ENCODE measurements at places on chromosomes 5 and 9.

- no peak for DNase-seq
Measured at GRCh38 chr5:39750661-39751060, 325.9 kb upstream of the DAB2 start.

GRCh38 chr9:128243215-128244018, 32.4 kb downstream of the GOLGA2 start:
- no peak for DNase-seq

DNA sequence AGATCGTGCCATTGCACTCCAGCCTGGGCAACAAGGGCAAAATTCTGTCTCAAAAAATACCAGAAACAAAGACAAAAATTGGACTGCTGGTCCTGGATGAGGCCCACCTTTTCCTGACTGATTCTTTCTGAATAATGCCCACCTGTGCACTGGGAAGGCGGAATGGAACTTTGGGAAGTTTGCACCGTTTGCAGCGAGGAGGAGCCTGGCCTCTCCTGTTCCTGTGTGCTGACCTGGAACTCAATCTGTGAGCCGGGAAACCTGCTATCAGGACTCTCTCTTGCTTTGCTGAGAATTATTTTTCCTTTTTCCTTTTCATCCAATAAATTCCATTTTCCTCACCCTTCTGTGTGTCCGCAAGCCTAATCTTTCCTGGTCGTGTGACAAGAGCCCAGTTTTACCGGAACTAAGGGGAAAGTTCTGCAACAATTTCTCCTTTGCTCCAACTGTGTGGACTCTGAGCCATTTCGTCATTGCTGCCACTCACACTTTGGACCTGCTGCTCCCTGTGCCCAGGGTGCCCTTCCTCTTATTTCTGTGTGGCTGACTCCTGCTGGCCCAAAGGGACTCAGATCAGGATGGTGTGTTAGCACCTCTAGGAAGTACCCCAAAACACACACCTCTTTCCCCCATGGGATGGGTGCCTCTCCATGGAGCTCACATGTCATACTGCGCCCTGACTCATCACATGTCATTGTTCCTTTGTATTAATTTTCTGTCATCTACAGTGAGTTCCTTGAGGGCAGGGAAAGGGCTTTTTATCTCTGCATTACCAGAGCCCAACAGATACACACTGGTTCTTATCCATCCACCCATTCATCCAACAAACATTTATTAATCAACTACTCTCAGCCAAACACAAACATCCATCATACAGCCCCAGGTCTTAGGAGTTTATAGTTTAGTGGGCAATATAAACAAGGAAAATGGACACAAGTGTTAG, 4.7 kb upstream of the GLRX start:
- DNase-seq, result no peak

GRCh38 chr5:13664377-13664776, 280.1 kb downstream of the DNAH5 start:
- DNase-seq, result no peak

DNA sequence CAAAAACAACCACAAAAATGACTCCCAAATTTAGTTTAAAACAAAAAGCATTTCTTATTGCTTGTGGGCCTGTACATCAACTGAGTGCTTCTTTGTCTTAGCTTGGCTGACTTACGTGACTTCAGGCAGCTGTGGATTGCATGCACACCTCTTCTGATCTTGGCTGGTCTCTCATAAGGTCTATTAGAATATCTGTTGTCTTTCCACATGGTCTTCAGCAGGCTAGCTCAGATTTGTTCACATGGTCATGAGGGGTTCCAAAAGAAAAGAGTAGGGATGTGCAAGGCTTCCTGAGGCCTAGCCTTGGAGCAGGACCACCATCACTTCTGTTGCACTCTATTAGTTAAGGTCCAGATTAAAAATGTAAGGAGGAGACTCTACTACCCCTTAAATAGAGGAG, 120.1 kb downstream of the LRRC70 start:
- no peak for DNase-seq

DNA sequence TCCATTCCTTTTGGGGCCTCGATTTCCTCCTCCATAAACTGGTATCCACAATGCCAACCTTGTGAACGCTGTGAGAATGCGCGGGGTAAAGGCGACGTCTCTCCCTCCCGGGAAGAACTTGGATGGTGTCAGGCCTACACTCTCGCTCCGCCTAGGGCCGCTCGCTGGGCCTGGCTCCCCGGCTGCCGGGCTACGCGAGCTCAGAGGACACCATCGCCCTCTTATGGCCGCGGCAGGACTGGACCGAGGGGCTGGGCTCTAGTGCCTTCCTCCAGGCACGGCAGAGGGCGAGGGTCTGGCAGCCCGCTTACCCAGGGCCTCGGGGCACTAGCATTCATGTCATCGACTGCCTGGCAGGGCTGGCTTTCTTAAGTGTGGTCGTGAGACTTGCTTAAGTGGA, 1.3 kb upstream of the EXOSC2 start:
- no peak for DNase-seq

GRCh38 chr5:68375540-68375939, 160.0 kb downstream of the PIK3R1 start:
- no peak for DNase-seq

DNA sequence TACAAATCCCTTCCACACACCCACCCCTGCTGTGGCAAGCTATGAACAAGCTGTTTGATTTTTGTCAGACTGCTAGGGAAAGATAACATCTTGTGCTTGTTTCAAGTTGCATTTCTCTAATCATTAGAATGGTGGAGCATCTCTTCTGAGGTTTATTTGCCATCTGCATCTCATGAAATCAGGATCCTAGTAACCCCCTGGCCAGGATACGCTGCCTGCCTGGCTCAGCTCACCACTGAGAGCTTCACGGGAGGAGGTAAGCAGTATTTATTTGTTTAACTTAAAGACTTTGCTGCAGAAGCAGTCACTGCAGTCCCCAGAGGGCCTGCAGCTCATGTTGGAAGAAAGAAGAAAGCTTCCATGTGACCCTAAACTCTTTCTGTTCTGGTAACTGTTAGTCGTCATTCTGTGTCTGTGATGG, 83.3 kb upstream of the CXCL14 start:
- no peak for DNase-seq

DNA sequence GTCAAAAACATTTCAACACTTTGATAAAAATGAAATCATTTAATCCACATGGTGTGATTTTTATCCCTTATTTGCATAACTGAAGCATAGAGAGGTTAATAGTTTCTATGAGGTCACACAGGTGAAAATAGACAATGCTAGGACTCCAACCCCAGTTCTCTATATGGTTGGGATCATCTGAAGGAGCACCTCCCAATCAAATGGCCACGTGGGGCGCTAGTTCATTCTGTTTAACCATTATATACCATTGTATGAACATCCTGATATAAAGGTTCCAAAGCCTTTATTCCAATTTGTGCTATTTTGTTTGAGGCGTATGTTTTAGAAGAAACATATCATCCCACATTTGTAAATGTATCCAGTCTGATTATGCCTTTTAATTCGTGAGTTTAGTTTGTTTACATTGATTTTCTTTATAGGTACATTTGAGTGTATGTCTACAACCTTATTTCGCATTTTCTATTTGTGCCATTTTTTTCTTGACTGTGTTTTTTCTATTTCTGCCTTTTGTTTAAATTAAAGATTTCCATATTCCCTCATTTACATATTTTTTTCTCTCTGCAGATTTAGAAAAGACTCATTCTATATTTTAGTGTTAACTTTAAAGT, 1092.0 kb downstream of the MAT2B start:
- DNase-seq, result peak; percentile 68

DNA sequence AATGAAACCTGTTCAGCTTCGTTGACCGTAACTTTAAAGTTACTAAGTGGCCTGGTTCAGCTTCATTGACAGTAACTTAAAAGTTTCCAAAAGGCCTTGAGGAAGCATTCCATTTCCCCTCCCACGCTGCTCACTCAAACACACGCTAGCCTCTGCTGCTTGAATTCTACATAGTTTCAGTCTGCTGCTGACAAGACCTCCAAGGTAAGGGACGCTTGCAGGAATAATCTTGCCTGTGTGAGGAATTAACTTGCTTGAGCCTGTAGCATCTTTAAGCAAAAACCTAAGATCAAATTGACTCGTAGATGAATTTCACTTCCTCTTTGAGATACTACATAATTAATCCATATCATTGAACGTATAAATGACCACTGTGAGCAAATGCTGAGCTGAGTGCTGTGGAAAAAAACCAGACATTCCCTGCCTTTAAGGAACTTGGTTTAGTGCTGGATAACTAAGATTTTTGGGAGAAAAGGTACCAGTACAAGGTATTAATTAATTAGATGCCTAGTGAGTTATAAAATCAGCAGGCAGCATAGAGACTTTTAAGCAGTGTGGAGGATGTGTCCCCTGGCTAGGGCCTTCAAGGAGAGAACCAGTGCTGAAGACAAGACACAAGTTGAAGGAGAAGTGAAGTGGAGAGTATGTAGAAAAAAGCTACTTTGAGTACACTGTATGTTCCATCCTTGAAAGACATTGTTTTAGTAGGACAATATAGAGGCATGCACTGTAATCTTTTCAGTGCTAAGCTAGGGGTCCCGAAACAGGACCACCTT, 39.2 kb downstream of the GRAMD2B start:
- peak; percentile 77 for DNase-seq

- no peak for DNase-seq
Measured at GRCh38 chr9:137237759-137238726, 3.0 kb upstream of the TUBB4B start.

- no peak for DNase-seq
Measured at GRCh38 chr9:130358928-130359327, 85.8 kb upstream of the ASS1 start.

DNA sequence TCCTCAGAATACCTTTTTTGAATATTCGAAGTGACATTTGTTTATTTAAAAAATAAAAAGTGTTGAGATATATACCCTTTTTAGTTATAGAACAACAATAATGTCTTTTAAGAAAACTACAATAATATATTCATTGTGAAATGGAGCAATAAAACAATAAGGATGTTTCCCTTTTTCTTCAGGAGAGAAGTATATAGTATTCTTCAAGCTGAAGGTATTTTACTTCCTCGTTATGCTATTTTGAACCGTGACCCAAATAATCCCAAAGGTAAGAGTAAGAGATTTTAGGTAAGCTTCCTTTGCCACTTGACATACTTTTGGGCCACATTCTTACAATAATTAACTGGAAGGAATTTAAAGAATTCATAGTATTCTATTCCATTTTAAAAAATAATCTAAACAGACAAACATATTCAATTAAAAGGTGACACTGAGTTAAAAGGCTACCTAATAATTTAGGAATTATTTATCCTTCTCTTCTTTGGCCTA, 18.1 kb downstream of the PPIP5K2 start:
- DNase-seq, result no peak

DNA sequence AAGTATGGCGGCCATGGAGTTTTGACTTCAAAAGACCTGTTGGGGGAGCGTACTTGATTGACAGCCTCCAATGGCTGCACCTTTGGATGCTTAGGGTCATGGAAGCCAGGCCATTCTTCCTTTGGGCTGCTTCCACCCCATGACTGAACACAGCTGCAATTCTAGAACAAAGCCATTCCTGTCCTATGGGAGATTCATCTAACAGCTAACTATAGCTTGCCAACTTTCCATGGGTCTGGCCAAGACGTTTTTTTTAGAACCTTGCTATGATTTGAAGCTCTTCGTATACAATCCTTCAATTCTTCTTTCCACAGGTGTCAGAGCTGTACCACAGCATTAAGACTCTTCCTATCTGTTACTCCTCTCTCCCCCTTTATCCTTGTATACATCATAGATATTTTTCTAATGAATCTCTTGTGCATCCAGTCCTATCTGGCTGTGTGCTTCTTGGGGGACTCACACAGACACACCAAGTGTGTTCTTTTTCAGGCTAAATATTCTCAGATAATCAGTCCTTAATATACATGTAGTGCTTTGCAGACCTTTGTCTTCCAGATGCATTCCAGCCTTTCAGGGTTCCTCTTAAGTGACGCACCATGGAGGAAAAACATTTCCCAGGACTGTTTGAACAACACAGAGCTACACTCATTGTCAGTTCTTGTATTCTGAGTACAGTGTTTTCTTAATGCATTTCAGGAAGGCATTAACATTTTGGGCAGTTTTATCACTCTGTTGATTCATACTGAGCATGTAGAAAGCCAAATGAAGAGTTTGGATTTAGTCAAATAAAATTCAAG, 198.9 kb downstream of the TAF11L14 start:
- no peak for DNase-seq

GRCh38 chr9:136659861-136660784, 2.6 kb upstream of the EGFL7 start:
- no peak for DNase-seq

DNA sequence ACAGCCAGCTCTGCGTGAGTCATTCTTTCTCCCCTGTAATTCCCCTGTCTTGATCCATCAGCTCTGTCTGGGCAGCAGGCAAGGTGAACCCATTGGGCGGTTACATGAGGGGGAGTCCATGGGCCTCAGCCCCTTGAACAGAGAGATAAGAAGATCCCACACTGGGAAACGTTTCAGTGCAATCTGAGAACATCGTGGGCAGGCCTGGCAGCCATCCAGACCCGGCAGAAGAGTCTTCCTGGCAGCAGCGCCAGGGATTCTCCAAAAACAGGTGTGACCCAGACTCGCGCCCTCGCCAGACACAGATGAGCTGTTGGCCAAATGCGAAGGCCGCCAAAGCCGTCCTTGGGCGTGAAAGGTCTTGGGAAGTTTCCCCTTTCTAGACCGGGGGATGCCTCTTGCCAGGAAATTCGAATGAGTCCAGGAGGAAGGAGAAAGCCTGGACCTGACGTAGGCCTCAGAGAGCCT, 6.4 kb upstream of the SLC12A7 start:
- DNase-seq, result no peak

DNA sequence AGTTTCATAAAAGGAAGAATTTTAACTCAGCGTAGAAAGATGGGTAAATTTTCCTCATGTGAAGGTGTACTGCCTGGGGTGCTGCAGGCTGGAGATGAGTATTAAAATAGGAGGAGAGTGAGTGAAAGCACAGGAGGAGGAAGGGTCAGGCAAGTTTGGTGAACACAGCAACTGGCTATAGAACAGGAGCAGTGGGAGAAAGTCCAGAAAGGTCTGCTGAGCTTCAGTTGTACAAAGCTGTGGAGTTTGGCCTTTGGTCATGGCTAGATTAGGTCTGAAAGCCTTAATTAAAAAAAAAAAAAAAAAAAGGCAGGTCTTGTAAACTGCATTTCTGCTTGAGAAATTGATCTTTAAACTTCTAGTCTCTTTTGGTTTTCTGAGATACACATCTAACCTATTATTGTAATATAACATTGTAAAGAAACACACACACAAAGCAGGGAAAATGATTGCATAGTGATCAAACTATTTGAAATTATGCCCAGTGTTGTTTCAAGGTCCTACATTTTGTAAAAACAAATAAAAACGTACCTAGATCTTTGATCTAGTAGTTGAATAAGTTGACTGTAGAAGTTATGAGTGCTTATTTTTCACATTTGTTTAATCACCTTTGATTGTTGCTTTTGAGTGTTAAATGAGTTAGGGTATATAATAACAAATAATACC, 43.6 kb downstream of the MAP3K1 start:
- DNase-seq, result no peak

GRCh38 chr9:36433386-36433785, 33.3 kb upstream of the RNF38 start:
- no peak for DNase-seq

- DNase-seq, result no peak
Measured at GRCh38 chr5:116002116-116002906, 30.0 kb upstream of the ARL14EPL start.

DNA sequence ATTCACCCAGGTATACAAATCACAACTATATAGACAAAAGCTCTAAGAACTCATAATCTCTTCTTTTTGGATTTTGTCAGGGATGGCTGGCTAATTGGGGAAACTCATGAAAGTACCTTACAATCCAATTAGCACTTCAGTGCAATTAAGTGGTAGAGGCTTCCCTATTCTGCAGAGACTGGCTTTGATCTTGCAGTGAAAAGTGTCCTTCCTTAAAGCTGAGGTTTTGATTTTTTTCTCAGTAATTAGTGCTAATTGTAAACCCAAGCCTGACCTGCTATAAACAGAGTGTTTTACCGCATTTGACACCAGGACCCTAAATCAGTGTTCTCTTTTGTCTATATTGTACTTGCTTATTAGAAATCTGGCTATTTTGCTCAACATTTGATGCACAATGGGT, 294.0 kb upstream of the EFNA5 start:
- DNase-seq, result no peak
